ENCODE measurements at places on chromosomes 7 and 10.
A peak's percentile ranks its signal among the peaks of the same experiment; 100 is the strongest.

- H3K4me1 ChIP-seq, result peaks cover 22% of the 10 kb centered on the region
- no peaks in the 10 kb centered on the region for H3K27me3 ChIP-seq
- no peak overlapping the region for H3K27ac ChIP-seq
- H3K36me3 ChIP-seq, result no peaks in the 10 kb centered on the region
- no peak overlapping the region for H3K4me3 ChIP-seq
- peak; percentile 46 for DNase-seq
Measured at GRCh38 chr10:21313691-21314090, 211.8 kb downstream of the SKIDA1 start.

DNA sequence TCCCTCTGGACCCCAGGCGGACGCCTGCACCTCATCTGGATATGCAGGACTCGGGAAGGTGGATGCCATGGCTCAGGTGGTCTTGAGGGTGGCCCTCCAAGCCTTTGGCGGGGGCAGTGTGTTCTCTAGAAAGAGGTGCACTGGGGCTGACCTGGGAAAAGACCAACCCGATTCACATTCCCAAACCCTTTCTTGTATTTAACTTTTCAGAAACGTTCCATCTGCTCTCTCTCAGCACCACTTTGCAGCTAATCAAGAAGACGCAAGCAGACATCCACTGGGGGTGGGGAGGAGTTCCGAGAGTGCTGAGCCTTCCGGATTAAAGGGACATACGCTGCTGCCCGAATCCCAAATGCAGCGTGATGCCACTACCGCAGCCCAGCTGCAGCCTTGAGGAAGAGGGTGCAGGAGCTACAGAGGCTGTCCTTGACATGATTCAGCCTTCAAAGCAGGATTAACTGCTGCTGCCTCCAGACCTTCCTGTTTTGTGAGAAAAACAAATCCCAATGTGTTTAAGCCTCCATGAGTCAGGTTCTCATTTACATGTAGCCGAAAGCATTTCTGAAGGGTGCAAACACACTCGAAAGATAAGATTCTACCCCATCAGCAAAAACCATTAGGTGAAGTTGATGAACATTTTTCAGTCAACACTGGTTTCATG is 39.9 kb downstream of the RBM17 start:
- no peaks in the 10 kb centered on the region for H3K36me3 ChIP-seq
- no peak for DNase-seq
- peaks cover 11% of the 10 kb centered on the region for H3K4me1 ChIP-seq
- H3K4me3 ChIP-seq, result no peak overlapping the region
- no peaks in the 10 kb centered on the region for H3K27me3 ChIP-seq

- H3K4me1 ChIP-seq, result no peaks in the 10 kb centered on the region
- DNase-seq, result no peak
- H3K27me3 ChIP-seq, result no peaks in the 10 kb centered on the region
- no peak overlapping the region for H3K27ac ChIP-seq
- no peaks in the 10 kb centered on the region for H3K36me3 ChIP-seq
- H3K4me3 ChIP-seq, result no peak overlapping the region
Measured at GRCh38 chr7:96774358-96774757, 64.7 kb upstream of the SEM1 start.

- H3K27ac ChIP-seq, result no peak overlapping the region
- no peaks in the 10 kb centered on the region for H3K36me3 ChIP-seq
- H3K4me1 ChIP-seq, result no peaks in the 10 kb centered on the region
- no peak overlapping the region for H3K4me3 ChIP-seq
- DNase-seq, result no peak
- no peaks in the 10 kb centered on the region for H3K27me3 ChIP-seq
Measured at GRCh38 chr7:80008039-80008438, 126.6 kb upstream of the GNAI1 start.

DNA sequence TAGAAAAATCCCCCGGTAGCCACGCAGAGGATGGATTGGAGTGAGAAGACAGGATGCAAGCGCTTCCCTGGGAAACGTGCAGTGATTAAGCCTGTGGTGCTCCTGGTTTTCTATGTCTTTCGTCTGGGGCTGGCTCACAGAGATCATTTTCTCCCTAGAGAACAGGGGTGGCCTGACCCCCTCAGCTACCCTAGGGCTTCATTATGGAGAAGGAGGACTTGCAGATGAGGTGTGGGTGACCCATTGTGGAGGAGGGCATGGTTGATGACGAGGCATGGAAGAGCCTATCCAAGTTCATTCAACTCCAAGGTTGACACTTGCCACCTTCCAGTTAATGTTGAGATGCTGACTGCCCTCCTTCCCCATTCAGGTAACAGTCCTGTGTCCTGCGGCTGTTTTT is 75.9 kb downstream of the VSTM4 start:
- H3K27ac ChIP-seq, result no peak overlapping the region
- no peak overlapping the region for H3K4me3 ChIP-seq
- no peaks in the 10 kb centered on the region for H3K4me1 ChIP-seq
- no peaks in the 10 kb centered on the region for H3K36me3 ChIP-seq
- no peaks in the 10 kb centered on the region for H3K27me3 ChIP-seq

DNA sequence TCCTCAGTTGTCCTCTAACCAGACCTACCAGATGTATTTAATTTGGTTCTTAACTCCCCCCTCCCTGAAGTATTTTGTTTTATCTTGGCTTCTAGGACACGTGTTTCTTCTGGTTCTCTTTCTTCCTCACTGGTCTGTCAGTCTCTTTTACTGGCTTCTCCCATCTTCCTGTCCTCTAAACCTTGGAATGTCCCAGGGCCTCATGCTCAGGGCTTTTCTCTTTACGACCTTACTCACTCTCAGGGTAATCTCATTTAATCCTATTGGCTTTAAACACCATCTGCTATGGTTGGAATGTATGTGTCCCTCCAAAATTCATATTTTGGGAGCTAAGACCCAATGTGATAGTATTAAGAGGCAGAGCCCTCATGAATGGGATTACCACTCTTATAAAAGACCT is 418.2 kb upstream of the PODXL start:
- no peaks in the 10 kb centered on the region for H3K27me3 ChIP-seq
- H3K4me3 ChIP-seq, result no peak overlapping the region
- H3K36me3 ChIP-seq, result no peaks in the 10 kb centered on the region
- no peak for DNase-seq

DNA sequence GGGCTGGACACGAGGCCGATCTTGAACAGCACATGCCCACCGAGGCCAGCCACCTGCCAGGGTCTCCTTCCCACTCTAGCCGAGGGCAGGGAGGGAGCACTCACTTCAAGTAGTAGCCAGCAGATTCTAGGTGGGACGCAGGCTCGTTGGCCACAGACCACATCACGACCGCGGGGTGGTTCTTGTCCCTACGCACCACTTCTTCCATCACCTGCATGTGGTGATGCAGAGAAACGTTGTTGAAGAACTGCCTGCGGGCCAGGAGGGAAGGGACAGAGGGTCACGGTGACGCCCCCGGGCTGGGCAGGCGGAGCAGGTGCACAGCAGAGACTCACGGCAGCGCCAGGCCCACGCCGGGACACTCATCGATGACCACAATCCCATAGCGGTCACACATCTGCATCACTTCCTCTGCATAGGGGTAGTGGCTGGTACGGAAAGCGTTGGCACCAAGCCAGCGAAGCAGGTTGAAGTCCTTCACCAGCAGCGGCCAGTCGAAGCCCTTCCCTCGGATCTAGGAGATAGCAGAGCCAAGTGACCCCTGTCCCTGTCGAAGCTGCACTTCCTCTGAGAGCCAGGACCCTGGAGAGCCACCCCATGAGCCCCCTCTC is 7.7 kb downstream of the GUSB start:
- H3K27me3 ChIP-seq, result no peaks in the 10 kb centered on the region
- H3K36me3 ChIP-seq, result peaks cover 83% of the 10 kb centered on the region
- peak; percentile 75 for DNase-seq
- no peaks in the 10 kb centered on the region for H3K4me1 ChIP-seq
- H3K4me3 ChIP-seq, result no peak overlapping the region
- no peak overlapping the region for H3K27ac ChIP-seq

DNA sequence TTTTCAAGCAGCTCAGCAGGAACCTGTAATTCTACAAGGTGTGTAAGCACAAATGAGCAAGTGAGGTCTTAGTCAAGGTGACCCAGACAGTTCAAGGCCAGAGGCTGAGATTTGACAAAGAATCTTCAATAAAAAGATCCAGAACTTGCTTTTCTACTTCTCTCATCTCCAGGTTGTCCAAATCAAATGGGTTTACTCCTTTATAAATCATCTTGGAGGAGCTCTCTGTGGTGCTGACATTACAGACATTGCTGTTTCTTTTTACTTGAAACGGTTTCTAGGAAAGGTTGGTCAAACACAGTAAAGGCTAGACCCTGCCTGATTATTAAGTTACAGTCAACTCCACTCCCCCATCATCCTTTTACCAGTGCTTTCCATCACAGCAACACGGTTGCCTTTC is 504.6 kb downstream of the SORCS3 start:
- no peak overlapping the region for H3K27ac ChIP-seq
- no peaks in the 10 kb centered on the region for H3K36me3 ChIP-seq
- no peak overlapping the region for H3K4me3 ChIP-seq
- no peaks in the 10 kb centered on the region for H3K4me1 ChIP-seq
- H3K27me3 ChIP-seq, result no peaks in the 10 kb centered on the region
- DNase-seq, result no peak

GRCh38 chr7:103751311-103751880 is 238.1 kb downstream of the RELN start:
- H3K27ac ChIP-seq, result no peak overlapping the region
- H3K4me1 ChIP-seq, result no peaks in the 10 kb centered on the region
- H3K36me3 ChIP-seq, result no peaks in the 10 kb centered on the region
- H3K27me3 ChIP-seq, result no peaks in the 10 kb centered on the region

DNA sequence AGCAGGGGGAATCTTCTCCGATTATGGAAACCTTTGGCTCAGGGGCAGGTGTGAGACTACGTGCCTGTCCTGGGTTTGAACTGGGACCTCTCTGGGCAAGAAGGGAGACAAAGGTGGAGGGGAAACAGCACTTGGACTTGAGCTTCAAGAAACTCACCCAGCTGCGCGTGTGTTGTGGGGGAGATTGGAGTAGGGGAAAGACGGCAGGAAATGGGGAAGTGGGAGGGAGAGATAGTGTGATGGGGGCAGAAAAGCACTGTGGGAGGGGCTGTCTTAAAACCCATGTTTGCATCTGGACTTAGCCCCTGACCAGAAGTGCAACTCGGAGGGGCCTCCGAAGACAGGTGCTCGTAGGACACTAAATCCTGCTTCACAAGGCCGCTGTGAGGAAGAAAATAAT is 107.0 kb downstream of the HIP1 start:
- H3K27me3 ChIP-seq, result no peaks in the 10 kb centered on the region
- peaks cover 28% of the 10 kb centered on the region for H3K4me1 ChIP-seq
- DNase-seq, result no peak
- no peak overlapping the region for H3K27ac ChIP-seq
- no peak overlapping the region for H3K4me3 ChIP-seq
- H3K36me3 ChIP-seq, result peaks cover 3% of the 10 kb centered on the region

DNA sequence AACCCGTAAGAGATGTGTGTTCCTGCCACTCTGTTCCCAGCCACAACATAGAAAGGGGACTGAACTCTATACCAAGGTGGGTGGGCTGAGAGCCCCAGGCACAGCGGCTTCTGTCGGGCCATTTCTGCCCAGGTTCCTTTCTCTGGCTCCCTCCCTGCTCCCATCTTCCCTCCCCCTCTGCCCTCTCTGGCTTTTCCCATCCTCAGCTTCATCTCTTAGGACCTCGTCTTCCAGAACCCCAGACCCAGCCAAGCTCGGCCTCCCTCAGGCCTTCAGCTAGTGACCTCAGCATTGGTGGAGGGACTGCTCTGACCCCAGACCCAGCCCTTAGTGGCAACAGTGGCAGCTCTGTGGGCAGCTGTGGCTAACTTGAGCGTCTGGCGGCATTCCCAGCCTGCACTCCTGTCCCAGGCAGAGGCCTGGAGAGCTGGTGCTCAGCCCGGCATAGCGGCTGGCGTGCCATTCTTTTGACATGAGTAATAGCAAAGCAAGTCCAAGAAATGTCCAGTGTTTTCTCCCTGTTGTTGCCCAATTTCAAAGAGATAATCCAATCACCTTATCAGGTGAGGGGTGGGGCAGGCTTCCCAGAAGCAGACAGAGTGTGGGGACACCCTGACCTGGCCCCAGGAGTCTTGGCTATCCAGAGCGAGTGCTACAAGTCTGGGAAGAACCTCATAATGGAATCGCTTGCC is 15.9 kb downstream of the PTPRE start:
- H3K4me1 ChIP-seq, result peaks cover 53% of the 10 kb centered on the region
- H3K36me3 ChIP-seq, result no peaks in the 10 kb centered on the region
- no peak overlapping the region for H3K4me3 ChIP-seq
- peak; percentile 75 for DNase-seq
- peak overlapping the region; percentile 85 for H3K27ac ChIP-seq
- no peaks in the 10 kb centered on the region for H3K27me3 ChIP-seq

DNA sequence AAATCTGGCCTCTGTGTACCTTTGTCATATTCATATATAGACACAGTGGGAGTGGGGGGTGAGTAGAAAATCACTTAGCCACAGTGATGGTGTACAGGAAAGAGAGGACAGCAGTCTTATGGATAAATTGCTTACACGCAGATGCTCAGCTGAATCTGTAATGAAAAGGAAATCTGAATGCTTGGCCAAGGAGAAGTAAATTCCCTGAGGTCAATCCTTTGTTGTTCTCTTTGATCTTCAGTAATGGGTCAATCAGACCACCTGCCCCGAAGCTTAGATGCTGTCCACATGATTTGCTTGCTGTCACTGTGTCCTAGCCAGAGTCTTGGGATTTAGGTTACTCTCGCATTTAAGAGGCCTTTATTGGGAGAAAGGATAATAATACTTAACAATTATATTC is 18.4 kb upstream of the EPHB6 start:
- no peaks in the 10 kb centered on the region for H3K36me3 ChIP-seq
- H3K4me3 ChIP-seq, result no peak overlapping the region

DNA sequence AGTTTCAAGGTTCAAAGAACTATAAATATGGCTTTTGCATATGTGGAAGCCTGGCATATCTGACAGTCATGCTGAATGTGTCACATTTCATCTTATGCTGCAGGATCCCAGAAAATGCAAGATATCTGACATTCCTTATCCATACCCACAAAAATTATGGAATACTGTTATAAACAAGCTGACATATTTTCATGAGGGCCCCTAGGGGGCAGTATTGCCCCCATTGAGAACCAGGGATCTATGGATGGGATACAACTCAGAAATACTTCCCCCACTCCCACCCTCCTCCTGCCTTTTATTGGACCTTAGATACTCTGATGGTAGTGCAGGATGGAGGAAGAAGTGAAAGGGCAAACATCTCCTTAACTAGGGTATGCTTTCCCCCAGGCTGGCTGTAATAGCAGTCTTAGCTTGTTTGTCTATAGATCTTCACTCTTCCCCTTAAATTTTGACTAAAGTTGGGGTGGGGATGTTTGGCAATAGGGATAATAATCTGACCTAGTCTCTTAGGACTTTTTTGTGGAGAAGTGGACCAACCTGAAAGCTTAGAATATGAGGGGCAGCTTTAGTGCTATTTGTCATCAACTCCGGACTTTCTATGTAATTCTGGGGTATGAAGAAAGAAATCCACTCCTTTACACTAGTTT is 3.5 kb upstream of the GNGT1 start:
- H3K27me3 ChIP-seq, result no peaks in the 10 kb centered on the region
- H3K4me1 ChIP-seq, result no peaks in the 10 kb centered on the region
- no peak overlapping the region for H3K4me3 ChIP-seq
- H3K36me3 ChIP-seq, result no peaks in the 10 kb centered on the region
- no peak overlapping the region for H3K27ac ChIP-seq

DNA sequence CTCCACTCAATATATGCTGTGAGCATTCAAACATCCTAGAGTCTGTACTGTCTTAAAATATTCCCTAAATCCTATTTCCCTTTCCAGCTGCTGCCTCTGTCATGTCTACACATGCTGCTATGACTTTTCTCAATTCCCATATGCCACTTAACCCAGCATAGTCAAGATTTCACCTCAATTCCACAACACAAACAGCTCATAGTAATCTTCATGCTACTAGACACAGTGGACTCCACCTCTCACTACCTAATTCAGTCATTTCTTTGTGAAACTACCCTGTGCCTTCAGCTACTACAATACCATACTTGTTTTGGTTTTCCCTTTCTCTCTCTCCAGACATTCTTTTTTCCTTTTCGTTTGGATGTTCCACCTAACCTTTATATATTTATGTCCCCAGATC is 45.5 kb downstream of the GSAP start:
- H3K4me3 ChIP-seq, result no peak overlapping the region
- no peak overlapping the region for H3K27ac ChIP-seq
- DNase-seq, result no peak
- peaks cover 4% of the 10 kb centered on the region for H3K4me1 ChIP-seq
- H3K27me3 ChIP-seq, result no peaks in the 10 kb centered on the region
